ENCODE measurements at places on chromosomes 12 and 14. TPM values are rescaled to one million over a fixed set of nuclear protein-coding genes. Genes with fewer than 3 reads are reported as not detected.

Gene MYBPC1
- total RNA-seq = not detected

Gene PZP
- not detected for total RNA-seq

Gene SDS
- 2.1 TPM for total RNA-seq

Gene ZNF385A
- 21.7 TPM for total RNA-seq

Gene SERPINA12
- total RNA-seq = not detected

Gene KRT75
- total RNA-seq = 0.08 TPM

Gene RERGL
- total RNA-seq = not detected

Gene AQP6
- not detected for total RNA-seq

Gene SLC10A1
- not detected for total RNA-seq

Gene FAIM2
- not detected for total RNA-seq

Gene RASSF8
- total RNA-seq = 10.6 TPM

Gene ARHGAP9
- 0.17 TPM for total RNA-seq

Gene EIF2S3B
- total RNA-seq = 0.65 TPM
